Coronary artery (tissue), 2 donors: ENCODE measurements at places on chromosomes 2 and 18.
A peak's percentile ranks its signal among the peaks of the same experiment; 100 is the strongest.

- DNase-seq: peak; percentile 77
Observed at GRCh38 chr2:120737340-120738101, 1.9 kb downstream of the GLI2 start.

- DNase-seq: no peak
Observed at GRCh38 chr2:10923008-10923375, 11.3 kb downstream of the KCNF1 start.

DNA sequence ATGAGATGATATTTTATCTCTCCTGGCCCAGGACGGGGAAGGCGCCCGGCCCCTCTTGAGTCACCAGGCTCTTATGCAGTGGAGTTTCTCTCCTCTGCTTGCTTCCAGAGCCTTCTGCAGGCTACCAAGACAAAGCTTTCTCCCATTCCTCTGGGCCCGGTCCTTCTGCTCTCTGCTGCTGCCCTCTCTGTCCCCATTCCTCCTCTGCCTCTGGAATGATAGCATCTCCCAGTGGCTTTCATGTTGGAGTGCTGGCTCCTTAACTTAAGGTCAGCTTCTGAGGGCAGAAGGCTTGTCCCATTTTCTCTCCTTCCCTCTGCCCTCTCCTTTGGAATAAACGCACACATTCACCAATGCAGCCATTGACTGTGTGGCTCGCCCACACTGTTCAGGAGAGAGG, 86.2 kb downstream of the SDC1 start:
- peak; percentile 31 for DNase-seq

- no peak for DNase-seq
Observed at GRCh38 chr18:69002233-69002632, 204.4 kb downstream of the CCDC102B start.

GRCh38 chr2:56034258-56034657, 110.7 kb upstream of the EFEMP1 start:
- DNase-seq: no peak

DNA sequence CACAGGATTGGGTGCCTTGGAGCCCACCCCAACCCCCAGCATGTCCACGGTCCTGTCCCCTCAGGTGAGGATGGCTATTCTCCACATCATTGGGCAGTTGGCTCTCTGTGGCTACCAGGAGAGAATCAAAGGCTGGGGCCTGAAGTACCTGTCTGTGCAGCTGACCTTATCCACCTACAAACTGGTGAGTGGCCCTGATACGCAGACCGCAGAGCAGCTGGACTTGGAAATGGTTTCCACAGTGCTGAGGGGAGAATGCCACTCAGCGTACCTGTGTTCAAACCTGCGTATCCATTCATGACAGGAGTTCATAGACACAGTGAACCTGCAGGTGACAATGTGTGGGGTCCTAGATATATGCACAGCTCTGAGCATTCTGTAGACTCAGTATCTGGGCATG, 21.6 kb downstream of the MROH2A start:
- no peak for DNase-seq
